Karpas-422 (cell line): ENCODE measurements at places on chromosomes 16 and 17. TPM values are rescaled to one million over a fixed set of nuclear protein-coding genes. Genes with fewer than 3 reads are reported as not detected.
A peak's percentile ranks its signal among the peaks of the same experiment; 100 is the strongest.

- peaks cover 11% of the 10 kb centered on the region for H3K4me1 ChIP-seq
- H3K36me3 ChIP-seq: no peaks in the 10 kb centered on the region
- no peak overlapping the region for H3K4me3 ChIP-seq
Observed at GRCh38 chr17:35368081-35368830, 5.2 kb downstream of the SLFN11 start.

The AOC3 gene
- 0.19 and 0.47 TPM in 2 replicates for total RNA-seq

The WSCD1 gene
- total RNA-seq: not detected in 2 replicates

DNA sequence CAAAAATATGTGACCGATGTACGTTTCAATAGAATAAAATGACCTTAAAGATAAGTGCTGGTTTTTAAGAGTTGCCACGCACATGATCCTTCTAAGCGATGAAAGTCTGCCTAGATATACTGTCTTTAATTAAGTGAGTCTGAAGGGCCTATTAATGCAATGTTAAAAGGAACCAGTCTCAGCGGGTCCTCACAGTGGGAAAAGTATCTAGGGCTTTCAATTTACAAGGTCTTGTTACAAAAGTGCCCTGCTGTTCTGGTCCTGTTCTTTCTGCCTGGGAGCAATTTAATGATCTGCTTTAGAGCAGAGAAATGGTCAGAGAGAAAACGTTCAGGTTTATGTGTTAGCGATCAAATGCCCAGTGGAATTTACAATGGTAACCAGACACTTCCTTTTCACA is 864.0 kb downstream of the KCNJ2 start:
- peaks cover 3% of the 10 kb centered on the region; the same call in 1 of the 2 replicates for H3K27me3 ChIP-seq
- H3K27ac ChIP-seq: no peak overlapping the region
- no peak for DNase-seq

DNA sequence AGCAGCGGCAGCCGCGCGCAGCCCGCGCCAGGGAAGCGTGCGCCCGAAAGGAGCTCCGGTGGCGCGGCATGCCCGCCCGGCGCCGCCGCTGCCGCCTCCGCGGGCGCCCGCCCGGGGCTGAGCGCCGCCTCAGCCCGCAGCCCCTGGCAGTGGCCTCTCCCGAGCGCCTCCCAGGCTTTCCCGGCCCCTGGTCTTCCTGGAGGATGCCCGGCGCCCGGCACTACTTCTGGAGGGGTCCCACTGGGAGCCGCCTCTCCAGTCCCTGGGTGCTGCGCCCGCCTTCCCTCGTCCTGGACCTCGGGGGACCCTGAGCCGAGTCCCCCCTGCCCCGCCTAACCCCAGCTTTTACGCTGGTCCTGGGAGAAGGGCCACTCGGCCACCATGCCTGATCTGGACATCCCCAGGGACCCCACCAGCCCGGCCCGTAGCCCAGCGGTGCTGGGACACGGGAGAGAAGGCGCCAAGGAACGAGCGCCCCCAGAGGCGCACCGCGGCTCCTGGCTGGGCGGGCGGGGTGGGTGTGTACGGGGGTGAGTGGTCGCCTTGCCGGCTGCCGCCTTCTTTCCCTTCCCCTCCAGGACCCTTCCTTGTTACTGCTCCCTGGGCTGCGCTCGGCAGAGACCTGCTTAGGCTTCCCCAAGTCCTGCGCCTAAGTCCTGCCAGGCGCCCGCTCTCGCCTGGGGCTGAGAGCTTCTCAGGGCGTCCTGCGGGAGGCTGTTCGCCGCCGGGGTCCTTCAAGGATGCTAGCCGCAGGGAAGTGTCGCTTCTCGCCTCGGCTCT is 704 bp downstream of the ASIC2 start:
- no peak overlapping the region for H3K4me3 ChIP-seq
- H3K4me1 ChIP-seq: peaks cover 5% of the 10 kb centered on the region
- no peaks in the 10 kb centered on the region for H3K27me3 ChIP-seq

- no peaks in the 10 kb centered on the region for H3K36me3 ChIP-seq
- no peaks in the 10 kb centered on the region for H3K27me3 ChIP-seq
- peaks cover 12% of the 10 kb centered on the region for H3K4me1 ChIP-seq
- H3K27ac ChIP-seq: no peak overlapping the region
Observed at GRCh38 chr17:64635647-64636305, 26.3 kb downstream of the SMURF2 start.

The HSF5 gene
- 0.11 and 0.82 TPM in 2 replicates for total RNA-seq

- peaks cover 47% of the 10 kb centered on the region for H3K4me1 ChIP-seq
- no peaks in the 10 kb centered on the region for H3K27me3 ChIP-seq
Observed at GRCh38 chr17:31530391-31530985, 139.0 kb downstream of the RAB11FIP4 start.

- H3K27ac ChIP-seq: no peak overlapping the region
- no peak overlapping the region for H3K4me3 ChIP-seq
- DNase-seq: no peak
- no peaks in the 10 kb centered on the region for H3K36me3 ChIP-seq
Observed at GRCh38 chr16:85615014-85615851, 2.1 kb downstream of the GSE1 start.

DNA sequence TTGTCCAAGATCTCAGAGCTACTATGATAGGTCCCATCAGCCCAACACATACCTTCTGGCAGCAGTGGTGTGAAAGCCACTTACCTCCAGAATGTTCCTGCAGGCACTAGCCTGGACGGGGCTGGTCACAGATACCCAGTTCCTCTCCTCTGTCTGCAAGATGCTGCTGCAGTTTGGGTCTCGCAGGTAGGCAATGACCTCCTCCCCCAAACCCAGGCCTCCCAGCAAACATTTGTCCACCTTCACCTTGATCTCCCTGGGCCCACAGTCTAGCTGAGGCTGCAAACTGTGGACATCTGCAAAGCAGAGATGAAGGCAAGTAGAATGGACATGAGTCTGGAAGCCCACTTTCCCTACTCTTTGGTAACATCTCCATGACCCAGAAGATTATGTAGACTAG is 7.1 kb downstream of the GP2 start:
- DNase-seq: no peak
- no peak overlapping the region for H3K4me3 ChIP-seq
- H3K27me3 ChIP-seq: no peaks in the 10 kb centered on the region
- no peaks in the 10 kb centered on the region for H3K36me3 ChIP-seq
- no peaks in the 10 kb centered on the region for H3K4me1 ChIP-seq
- no peak overlapping the region for H3K27ac ChIP-seq

- no peaks in the 10 kb centered on the region for H3K27me3 ChIP-seq
- no peak for DNase-seq
- no peak overlapping the region for H3K4me3 ChIP-seq
- H3K27ac ChIP-seq: no peak overlapping the region
- no peaks in the 10 kb centered on the region for H3K36me3 ChIP-seq
Observed at GRCh38 chr17:71987634-71988033, 133.2 kb upstream of the SOX9 start.

- no peak overlapping the region for H3K27ac ChIP-seq
- H3K36me3 ChIP-seq: peaks cover 9% of the 10 kb centered on the region; the same call in 1 of the 2 replicates
- DNase-seq: no peak
- H3K27me3 ChIP-seq: no peaks in the 10 kb centered on the region
- no peak overlapping the region for H3K4me3 ChIP-seq
Observed at GRCh38 chr16:69703638-69704037, 22.7 kb downstream of the NQO1 start.

The CTF1 gene
- total RNA-seq: 0.94 and 1.1 TPM in 2 replicates

The RHBDL1 gene
- 3.6 and 15.2 TPM in 2 replicates for total RNA-seq

The TBC1D3 gene
- 2.1 and 2.8 TPM in 2 replicates for total RNA-seq

GRCh38 chr17:41082626-41083025 is 1.3 kb upstream of the KRTAP4-7 start:
- H3K36me3 ChIP-seq: no peaks in the 10 kb centered on the region
- no peaks in the 10 kb centered on the region for H3K27me3 ChIP-seq
- DNase-seq: no peak

DNA sequence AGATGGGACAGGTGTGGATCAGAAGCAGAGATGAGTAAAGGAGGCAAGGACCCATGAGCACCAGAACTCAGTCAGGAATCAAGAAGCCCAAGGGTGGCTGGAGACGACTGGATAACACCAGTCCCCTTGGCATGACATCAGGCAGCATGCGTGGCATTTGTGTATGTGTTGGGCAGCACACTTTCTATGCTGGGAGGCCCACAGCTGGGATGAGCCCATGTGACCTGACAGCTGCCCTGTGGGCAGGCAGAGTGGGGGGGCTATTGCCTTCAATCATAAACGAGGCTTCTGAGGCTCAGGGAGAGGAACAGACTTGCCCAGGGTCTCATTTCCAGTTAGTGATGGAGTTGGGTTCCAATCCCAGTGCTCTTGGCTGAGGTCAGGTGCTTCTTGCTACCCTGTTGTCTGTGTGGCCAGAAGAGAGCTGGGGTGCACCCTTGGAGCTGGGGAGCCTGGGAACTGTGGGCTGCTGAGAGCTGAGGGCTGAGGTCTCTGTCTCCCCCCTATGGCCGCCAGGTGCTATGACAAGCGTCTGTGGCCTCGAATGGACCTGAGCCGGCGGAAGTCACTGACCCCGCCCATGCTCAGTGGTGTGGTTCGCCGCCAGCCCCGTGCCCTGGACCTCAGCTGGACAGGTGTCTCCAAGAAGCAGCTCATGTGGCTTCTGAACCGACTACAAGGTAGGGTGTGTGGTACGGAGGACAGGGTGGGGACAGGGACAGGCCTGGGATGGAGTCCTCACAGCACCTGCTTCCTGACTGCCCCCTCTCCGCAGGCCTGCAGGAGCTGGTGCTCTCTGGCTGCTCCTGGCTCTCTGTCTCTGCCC is 7.1 kb upstream of the ORAI3 start:
- peak; percentile 90 for DNase-seq
- H3K27me3 ChIP-seq: no peaks in the 10 kb centered on the region
- H3K4me1 ChIP-seq: peaks cover 9% of the 10 kb centered on the region
- H3K27ac ChIP-seq: no peak overlapping the region
- H3K36me3 ChIP-seq: peaks cover 16% of the 10 kb centered on the region

DNA sequence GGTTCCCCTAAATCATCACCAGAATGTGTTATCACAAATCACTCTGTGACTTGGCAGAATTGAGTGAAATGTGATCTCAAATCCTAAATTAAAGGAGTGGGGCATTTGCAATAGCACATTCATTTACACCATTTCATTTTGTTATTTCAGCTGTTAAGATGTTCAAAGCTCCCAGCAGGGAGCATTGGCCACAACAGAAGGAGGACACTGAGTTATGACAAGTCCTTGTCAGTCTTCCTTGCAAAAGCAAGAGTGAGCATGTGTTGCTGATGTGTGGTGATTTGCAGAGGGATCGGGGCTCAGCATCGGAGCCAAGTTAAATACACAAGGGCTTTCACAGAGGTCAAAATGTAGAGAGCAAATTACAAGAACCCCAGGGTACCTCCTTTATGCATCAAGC is 372.2 kb upstream of the CDH5 start:
- H3K4me3 ChIP-seq: no peak overlapping the region
- H3K27ac ChIP-seq: no peak overlapping the region
- no peaks in the 10 kb centered on the region for H3K27me3 ChIP-seq
- H3K36me3 ChIP-seq: no peaks in the 10 kb centered on the region
- H3K4me1 ChIP-seq: no peaks in the 10 kb centered on the region

The ADAD2 gene
- total RNA-seq: not detected in 2 replicates

The HCRT gene
- not detected in 2 replicates for total RNA-seq

GRCh38 chr16:14497245-14498082 is 132.6 kb downstream of the PARN start:
- no peak for DNase-seq
- H3K27ac ChIP-seq: no peak overlapping the region
- H3K4me1 ChIP-seq: peaks cover 41% of the 10 kb centered on the region
- no peak overlapping the region for H3K4me3 ChIP-seq

DNA sequence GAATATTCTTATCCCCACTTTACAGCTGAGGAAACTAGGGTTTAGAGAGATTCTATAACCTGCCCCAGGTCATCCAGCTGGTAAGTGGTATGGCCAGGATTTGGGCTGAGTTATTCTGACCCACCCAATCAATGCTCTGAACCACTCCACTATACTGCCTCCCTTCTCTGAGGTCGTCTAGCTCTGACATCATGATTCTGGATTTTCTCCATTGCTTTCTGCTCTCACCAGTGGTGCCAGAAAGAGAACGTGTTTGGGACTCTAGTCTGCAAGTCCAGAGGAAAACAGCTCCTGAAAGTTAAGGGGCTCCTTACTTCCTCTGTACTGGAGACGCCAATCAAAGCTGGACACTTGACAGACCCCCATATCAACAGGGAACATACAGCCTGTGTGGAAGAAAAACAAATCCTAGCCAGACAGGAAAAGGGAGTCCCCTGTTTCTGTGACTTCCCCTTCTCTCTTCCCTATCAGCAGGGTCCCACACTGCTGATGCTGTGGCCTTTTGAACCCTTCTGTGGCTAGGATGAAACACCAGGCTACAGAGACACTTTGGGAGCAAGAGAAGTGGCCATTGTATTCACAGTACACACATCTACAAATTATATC is 6.0 kb upstream of the EZH1 start:
- peak; percentile 24 for DNase-seq
- H3K4me3 ChIP-seq: no peak overlapping the region
- peaks cover 9% of the 10 kb centered on the region for H3K4me1 ChIP-seq
- H3K27ac ChIP-seq: no peak overlapping the region
- no peaks in the 10 kb centered on the region for H3K36me3 ChIP-seq
- no peaks in the 10 kb centered on the region for H3K27me3 ChIP-seq

The RASD1 gene
- total RNA-seq: not detected in 2 replicates

The PKMYT1 gene
- 17.6 and 30.3 TPM in 2 replicates for total RNA-seq

- DNase-seq: peak; percentile 68
- H3K27ac ChIP-seq: no peak overlapping the region
- no peaks in the 10 kb centered on the region for H3K36me3 ChIP-seq
- no peaks in the 10 kb centered on the region for H3K27me3 ChIP-seq
- H3K4me1 ChIP-seq: peaks cover 20% of the 10 kb centered on the region
Observed at GRCh38 chr16:66515596-66516508, 34.1 kb downstream of the TK2 start.
